ENCODE measurements at places on chromosomes 3 and 15.
A peak's percentile ranks its signal among the peaks of the same experiment; 100 is the strongest.

DNA sequence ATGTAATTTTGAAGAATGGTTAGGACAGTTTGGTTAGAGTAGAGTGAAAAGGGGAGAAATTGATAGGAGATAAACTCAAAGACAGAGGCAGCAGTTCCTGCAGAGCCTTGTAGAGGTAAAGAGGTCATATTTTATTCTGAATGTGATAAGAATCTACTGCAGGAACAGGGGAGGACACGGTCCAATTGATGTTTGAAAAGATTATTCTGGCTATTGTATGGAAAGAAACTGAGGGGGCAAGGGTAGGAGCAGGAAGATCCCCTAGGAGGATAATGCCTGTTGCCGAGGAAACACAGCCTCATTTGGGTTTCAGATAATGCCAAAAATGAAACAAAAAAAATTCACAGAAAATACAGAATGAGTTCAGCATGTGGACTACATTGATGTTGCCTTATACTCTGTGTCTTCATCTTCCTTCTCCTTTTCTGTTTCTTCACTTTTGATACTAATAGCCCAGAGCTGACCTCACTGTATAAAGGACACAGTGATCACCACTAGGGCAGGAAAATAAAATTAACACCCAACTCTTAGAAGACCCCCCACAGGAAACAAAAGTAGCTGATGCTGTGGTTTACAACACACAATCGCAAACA is 454.6 kb upstream of the UBE2E2 start:
- no peak for DNase-seq

DNA sequence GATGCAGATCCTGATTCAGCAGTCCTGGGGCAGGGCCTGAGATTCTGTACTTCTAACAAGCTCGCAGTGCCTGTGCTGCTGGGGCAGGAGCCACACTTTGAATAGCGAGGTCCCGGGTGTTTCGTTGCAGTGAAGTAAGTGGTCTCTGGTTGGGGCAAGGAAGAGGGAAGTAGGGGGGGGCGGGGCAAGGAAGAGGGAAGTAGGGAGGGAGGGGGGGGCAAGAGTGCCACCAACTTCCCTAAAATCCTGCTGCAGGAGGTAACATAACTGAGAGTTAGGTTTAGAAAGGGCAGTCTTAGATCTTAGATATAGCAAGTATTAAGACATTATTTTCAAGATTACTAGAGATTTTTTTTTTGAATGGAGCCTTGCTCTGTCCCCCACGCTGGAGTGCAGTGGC is 35.5 kb downstream of the CRTAP start:
- DNase-seq = no peak

- DNase-seq = no peak
Observed at GRCh38 chr15:61196156-61196555, 32.9 kb downstream of the RORA start.

GRCh38 chr3:17401912-17402311 is 340.5 kb downstream of the TBC1D5 start:
- DNase-seq = no peak

DNA sequence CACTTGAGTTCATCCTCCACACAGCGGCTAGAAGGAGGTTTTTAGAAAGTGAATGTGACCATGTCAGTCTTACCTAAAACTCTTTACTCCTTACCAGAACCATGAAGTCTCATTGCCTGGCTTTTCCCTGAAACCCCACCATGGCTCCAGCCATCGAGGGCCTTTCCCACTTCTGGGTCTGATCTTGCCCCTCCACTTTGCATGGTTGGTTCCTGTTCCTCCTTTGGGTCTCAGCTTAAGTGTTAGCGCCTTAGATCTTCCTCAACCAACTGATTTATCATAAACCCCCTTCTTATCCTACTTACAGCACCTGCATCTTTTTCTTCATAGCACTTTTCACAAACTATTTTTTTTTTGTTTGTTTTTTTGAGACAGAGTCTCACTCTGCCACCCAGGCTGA is 45.9 kb upstream of the ULK4 start:
- DNase-seq = no peak

DNA sequence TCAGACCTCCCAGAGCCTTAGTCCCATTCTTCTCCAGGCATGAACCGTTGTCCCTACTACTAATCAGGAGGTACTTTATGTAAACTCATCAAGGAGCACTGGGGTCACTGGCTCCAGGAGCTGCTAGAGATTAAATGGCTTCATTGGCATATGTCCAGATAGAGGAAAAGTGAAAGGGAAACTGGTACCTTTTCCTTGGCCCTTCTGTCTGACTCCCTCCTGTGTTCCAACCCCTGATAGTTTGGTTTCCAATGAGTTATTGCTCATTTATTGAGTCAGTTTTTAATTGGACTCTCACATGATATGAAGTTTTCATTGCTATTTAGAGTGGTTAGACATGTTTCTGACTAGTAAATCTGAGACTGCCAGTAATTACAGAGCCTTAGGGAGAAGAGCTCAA is 130.5 kb upstream of the BFSP2 start:
- no peak for DNase-seq

GRCh38 chr3:104629038-104629437 is 737.7 kb upstream of the ALCAM start:
- DNase-seq = peak; percentile 89

DNA sequence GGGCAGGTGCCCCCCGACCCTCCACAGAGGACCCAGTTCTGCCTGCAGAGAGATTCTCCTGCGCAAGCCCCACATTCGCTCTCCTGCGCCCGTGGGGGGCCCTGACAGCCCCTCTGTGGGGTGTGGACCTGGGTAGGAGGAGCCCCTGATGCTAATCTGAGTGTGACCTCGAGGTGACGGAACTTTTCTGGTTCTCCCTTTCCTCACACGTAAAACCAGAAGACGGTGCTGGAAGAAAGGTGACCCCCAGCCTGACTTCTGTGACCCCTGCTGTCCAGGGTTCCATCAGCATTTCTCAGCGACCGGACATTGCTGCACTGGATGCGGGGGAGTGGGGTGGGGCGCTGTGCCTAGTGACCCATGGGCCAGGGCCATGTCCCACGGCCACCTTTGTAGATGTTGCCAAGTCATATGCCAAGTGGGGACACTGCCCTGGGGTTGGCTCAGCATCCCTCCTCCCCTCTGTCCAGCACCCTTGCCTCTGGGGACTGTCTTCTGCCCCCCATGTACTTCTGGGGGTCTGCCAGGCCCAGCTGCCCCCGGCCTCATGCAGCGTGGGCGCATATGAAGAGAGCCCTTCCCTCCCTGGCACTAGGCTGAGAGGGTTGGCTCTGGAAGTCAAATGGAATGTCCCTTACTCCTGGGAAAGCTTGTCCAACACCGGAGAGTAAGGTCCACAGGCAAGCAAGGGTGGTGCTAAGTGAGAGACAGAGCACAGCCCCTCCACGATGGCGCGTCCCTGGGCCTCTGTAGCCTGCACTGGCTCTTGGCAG is 129.1 kb upstream of the MEF2A start:
- no peak for DNase-seq

GRCh38 chr15:57152666-57153539 is 223.4 kb upstream of the CGNL1 start:
- DNase-seq = no peak

DNA sequence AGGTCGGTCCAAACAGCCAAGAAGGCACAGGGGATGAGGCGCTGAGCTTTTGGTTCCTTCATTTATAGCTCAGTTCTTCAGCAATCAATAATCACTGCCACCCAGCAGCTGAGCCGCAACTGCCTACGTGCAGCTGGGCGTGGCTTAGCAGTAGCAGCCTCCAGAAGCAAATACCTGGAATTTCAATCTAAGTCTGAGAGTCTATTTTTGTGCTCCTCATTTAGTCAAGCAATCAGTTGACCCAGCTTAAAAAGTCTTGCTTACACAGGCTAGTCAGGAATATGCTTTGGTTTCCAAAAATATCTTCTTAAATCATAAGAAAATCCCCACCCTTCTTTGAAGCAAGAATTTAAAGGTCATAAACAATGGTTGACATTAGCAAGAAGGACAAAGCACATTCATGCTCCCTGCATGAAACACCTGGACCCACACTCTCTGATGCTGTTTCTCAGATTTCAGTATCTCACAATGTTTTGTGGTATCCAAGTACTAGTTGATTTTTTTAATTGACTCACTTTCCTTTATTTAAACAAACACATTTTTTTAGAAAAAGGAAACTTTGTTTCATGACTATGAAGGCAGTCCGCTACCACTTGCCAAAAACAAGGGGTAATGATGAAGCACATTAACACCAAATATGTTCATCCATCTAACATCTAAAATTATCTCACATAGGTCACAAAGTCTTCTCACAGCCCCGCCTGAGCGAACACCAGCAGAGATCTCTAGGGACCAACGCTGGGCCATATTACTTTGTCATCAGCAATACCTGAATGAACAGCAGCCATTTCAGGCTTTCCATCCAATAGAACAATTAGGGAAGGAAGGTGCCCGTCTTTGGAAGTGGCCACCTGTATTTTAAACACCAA is 106.1 kb downstream of the OXNAD1 start:
- no peak for DNase-seq

DNA sequence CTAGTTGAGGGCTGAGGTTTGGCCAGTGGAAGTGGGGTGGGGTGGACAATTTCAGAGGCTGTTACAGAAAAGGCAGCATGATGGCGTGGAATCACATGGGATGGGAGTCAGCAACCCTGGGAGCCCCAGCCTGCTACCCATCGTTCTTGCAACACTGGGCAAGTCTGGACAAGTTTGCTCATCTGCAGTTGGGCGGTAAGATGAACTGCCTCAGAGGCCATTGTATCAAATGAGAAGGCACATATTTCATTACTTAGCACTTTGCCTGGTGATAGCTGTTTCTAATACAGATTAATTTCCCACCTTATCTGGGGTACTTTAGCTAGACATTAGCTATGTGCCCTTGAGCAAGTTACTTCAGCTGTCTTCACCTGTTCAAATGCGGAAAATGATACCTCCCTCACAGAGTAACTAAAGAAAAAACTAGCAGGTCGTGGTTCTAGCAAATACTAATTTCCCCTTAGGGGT is 248.9 kb downstream of the THSD4 start:
- no peak for DNase-seq

DNA sequence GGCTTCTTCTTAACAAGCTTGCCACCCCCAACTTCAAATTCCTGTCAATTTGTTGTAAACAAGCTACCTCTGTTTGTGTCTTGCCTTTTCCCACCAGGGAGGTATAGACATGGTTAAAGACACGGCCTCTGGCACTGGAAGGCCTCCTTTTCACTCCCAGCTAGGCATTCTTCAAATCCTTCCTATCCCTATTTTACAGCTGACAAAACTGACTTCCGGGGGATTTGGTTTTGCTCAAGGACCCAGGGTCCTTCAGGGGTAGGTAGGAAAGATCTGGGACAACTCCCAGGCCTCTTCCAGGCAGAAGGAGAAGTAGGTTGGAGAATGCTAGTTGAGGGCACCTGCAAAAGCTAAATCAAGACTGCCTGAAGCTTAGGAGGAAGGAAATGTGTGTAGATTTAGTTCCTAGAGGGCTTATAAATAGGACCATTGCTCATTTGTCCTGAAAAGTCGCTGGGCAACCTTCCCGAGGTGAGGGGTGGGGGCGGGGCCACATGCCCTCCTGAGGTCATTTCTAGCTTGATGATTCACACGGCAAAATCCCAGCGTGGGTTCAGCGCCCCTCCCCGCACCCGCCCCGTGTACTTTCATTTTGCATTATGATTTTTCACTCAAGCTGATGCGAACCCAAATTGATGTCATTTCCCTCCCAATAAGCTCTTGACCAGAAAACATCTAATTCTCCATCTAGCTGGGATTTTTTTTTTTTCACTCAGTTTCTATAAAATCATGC is 365.5 kb downstream of the SHQ1 start:
- peak; percentile 67 for DNase-seq

DNA sequence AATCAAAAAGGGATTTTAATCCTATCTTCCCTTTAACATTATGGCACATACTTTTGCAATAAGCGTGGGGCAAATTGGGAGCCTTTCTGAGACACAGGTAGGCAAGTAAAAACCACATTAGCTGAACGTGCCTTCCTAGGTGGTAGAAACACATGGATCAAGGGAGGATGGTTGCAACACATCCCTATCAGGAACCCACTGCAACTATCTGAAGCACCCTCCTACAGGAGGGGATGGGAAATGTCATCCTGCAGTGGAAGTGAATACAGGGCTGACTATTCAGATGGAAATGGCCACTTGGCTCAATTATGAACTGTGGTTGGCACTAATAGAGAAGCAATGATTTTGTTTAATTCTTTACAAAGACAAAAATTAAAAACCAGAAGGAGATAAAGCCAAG is 826.3 kb downstream of the FHIT start:
- no peak for DNase-seq

- peak; percentile 40 for DNase-seq
Observed at GRCh38 chr15:67833710-67834511, 5.9 kb downstream of the RNU6-1 start.

GRCh38 chr3:157104928-157105652 is 54.9 kb downstream of the CCNL1 start:
- no peak for DNase-seq

DNA sequence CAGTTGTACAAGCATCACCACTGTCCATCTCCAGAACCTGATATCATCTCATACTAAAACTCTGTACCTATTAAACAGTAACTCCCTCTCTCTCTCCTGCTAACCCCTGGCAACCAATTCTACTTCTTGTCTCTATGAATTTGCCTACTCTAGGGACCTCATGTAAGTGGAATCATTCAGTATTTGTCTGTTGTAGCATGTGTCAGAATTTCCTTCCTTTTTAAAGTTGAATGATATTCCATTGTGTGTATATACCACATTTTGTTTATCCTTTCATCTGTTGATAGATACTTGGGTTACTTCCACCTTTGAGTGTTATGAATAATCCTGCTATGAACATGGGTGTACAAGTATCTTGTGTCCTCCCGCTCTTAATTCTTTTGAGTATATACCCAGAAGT is 16.6 kb downstream of the ZNF592 start:
- DNase-seq = no peak

- DNase-seq = no peak
Observed at GRCh38 chr3:12289524-12289923, 654 bp downstream of the PPARG start.

GRCh38 chr3:44476181-44476611 is 1.3 kb downstream of the ZNF445 start:
- peak; percentile 54 for DNase-seq

GRCh38 chr3:118811236-118811732 is 223.4 kb downstream of the IGSF11 start:
- DNase-seq = no peak

DNA sequence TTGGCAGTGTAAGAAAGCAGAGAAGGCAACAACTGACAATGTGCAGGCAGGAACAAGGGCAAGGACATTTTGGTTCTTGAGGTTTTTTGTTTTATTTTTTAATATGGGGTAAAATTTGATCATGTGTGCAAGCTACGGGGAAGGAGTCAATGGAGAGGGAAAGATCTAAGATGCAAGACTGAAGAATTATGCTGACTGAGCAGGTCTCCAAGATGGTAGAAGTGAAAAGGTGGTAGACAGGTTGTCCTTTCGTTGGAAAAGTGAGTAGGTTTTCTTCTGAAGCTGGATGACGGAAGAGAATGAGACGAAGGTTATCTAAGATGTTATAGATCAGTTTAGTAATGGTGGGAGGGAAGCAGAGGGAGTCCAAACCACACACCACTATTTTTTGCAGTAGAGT is 4.2 kb downstream of the CD47 start:
- no peak for DNase-seq

DNA sequence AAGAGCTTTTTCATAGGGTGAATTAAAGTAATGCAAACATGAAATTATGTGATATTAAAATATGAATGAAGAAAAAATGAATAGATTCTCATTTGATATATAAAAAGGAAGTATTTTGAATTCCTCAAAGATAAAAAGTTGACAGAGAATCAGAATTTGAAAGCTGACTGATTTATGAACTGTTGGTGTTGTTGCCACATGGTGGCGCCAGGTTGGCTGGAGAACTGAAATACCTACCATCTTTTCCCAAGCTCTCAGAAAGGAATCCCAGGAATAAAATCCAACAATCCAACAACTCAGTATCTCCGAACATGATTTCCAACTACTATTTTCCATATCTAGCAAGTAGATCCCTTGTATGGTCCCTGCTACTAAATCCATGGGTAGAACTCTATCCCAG is 3.1 kb downstream of the MYRIP start:
- no peak for DNase-seq

All from fibroblast of skin of right biceps (primary cell).